ENCODE measurements at places on chromosomes 16 and 17.

DNA sequence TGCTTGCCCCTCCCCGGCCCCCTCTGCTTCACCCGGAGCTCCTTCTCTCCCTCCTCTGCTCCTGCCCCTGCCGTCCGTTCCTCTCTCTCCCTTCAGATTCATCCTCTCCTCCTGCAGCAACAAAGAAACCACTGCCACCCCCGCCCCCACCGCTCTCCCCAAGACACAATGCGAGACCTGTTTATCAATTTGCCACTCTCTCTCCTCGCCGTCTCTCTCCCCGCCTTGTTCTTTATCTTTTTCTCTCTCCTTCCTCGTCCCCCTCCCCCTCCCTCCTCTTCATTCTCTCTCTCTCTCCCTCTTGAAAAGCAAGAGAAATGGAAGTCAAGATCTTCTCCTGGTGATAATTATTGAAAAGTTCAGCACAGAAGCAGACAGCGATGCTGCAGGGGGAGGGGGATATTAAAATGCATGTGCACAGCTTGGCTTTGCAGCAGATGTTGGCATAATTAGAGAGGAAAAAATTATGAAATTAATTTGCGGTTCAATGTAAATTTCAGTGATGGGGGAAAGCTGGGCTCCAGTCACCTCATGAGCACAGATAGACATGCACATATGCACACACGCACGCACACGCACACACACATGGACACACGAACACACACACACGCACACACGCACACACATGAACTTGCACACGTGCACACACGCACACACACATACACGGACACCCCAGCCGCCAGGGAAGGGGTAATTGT, 58.1 kb upstream of the CBFA2T3 start:
- DNase-seq, result no peak

DNA sequence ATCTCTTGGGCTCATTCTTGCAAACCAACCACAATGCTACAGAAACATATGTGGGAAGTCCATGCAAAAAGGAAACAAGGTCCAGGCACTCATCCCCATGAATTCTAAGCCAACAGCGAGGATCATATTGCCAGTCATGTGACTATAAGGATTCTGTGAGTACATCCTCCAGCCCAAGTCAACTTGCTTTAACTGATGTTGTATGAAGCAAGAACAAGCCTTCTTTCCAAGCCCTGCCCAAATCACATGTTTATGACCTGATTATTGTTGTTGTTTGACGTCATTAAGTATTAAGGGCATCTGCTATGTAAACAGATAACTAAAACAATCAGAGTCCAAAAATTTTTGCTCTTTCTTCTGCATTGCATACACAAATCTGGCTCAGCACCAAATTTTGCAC, 78.2 kb upstream of the MON1B start:
- no peak for DNase-seq

GRCh38 chr17:81437191-81437651, 42.0 kb downstream of the BAHCC1 start:
- no peak for DNase-seq

DNA sequence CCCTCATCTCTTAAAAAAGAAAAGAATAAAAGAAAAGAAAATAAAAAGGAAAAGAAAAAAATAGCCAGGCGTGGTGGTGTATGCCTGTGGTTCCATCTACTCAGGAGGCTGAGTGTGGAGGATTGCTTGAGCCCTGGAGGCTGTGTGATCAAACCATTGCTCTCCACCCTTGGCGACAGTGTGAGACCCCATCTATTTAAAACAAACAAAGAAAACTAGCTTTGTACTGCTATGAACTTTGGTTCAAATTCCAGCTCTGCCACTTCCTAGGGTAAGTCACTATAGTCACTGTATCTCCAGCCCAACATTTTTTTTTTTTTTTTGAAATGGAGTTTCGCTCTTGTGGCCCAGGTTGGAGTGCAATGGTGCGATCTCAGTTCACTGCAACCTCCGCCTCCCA, 4.2 kb downstream of the CTF1 start:
- no peak for DNase-seq

DNA sequence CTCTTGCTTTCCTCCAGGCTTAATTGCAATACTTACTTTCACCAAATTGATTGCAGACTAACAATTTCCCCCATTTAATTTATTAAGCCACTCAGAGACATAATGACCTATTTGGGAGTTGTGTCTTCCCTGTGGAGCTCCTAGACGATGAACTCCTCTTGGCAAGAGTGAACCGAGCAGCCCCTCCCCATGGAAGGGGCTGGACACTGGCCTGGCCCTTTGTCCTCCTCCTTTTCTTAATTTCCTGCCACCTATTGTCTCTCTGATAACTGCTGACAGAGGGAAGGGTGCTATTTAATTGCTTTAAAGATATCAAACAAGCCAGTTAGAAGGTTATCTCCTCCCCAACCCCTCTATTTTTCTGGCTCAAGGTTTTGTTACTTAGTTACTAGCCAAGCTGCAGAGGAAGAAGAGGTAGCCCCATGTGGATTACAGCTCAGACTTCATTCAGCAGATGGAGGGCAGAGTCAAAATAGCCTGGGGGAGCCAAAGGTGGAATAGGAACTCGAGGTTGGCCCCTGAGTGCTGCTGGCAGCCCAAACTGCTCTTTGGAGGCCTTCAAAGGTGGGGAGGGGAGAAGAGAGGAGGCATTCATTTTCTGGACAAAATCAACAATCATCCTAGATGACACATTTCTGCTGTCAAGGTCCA, 3.7 kb upstream of the SSTR2 start:
- DNase-seq, result no peak

DNA sequence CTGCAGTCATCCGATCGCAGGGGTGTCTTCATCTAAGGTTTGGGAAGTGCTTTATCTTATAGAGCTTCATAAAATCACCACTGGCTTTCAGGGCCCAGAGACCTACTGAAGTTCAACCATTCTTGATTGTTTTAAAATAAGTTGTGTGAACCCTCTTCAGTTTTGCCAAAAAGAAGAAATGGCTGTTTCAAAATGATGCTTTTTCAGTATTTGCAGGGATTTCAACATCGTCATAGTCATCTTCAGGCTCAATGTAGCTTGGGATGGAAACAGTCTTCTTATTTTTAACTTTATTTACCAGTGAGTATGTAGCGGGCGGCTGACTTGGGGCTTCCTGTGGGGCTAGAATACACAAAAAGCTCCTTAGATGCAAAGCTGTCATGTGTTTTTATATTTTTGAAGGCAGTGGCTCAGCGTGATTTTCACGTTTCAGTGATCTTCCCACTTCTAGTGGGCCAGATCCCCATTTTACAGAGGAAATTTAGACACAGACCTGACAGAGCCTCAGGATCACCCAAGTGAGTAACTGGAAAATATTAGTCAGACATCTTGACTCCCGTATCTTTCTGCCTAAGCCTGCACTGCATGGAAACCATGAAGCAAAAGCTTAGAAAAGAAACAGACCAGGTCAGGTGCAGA, 19.1 kb upstream of the ZNF594 start:
- DNase-seq, result no peak

GRCh38 chr17:71855010-71855409, 265.8 kb upstream of the SOX9 start:
- peak; percentile 0 for DNase-seq

GRCh38 chr17:76491271-76492122, 9.7 kb downstream of the RHBDF2 start:
- no peak for DNase-seq

GRCh38 chr16:8567355-8568230, 22.7 kb downstream of the TMEM114 start:
- DNase-seq, result peak; percentile 83

GRCh38 chr17:76893623-76894334, 25.6 kb downstream of the MGAT5B start:
- DNase-seq, result peak; percentile 44
